Fibroblast of the aortic adventitia (primary cell): ENCODE measurements at places on chromosomes 12 and 14. TPM values are rescaled to one million over a fixed set of nuclear protein-coding genes. Genes with fewer than 3 reads are reported as not detected.

DNA sequence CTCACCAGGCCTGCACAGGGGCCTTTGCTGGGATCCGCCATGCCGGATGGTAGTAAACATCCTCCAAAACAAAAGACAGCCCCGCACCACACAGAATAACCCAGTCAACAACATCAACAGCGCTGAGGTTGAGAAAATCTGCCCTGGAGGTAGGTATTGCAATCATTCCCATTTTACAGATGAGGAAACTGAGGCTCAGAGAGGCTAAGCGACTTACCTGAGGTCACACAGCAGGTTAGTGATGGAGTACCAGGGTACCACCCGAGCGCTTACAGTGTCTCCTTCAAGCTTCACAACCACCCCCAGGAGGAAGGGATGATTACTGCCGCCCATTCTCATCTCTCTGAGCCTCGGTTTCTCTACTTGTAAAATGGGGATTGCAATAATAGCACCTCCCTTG, 14.9 kb downstream of the TRPV4 start:
- DNase-seq, result no peak

DNA sequence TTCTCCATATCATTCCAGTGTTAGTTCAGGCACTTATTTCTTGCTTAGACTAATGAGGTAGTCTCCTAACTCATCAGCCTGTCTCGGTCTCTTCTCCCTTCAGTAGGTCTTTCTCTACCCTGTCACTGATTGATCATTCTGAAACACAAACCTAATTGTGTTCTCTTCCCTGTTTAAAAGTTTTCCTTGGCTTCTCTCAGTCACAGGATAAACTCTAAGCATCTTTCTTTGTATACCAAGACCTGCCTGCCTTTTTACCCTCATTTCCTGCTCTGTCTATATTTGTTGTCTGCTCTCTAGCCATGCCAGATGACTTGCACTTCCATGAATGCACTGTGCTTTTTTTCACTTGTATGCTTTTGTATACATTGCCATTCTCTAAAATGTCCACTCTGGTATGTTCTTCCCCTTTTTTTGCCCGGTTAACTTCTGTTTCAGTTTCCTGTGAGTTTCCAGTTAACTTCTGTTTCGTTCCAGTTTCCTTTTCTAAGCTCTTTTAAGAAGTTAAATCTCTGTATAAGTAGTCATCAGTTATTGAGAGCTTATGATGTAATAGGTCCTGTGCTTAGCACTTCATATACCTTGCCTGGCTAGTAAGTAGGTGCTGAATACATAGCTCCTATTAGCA, 12.8 kb downstream of the DIP2B start:
- peak; percentile 57 for DNase-seq

GRCh38 chr12:26279091-26279490, 83.7 kb downstream of the SSPN start:
- no peak for DNase-seq

- DNase-seq, result no peak
These were observed 15.6 kb downstream of the AGAP2 start for GRCh38 chr12:57722716-57723629.

- DNase-seq, result peak; percentile 38
These were observed 18.3 kb downstream of the KCTD10 start for GRCh38 chr12:109458771-109459208.

DNA sequence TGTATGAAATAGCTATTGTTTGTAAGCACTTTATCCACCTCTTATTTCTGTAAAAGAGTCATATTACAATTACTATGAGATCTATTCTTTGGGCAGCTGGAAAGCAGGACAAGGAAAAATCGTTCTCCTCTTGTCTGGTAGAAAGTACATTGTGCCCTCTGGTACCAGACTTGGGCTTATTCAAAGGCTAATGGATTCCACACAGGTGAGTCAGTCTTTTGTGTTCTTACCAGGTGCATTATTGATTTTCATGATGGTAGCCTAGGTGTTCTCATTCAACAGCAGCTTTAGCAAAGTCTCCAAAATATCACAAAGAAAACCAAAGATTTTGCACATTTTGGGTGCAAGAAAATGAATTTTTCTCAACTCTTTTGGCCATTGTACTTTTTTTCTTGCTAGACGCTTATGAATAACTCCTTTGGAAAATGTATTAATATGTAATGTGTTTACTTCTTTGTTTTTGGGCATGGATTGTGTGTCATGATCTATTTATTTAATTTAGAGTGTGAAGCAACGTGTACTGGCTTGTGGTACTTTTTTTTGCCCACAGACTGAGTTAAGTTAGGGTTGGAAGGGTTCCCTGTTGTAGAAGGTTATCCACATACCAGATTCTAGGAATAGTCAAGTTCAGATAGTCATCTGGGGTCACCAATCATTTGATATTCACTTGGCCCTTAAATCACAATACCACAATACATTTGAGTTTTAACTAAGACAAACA, 26.2 kb downstream of the MNAT1 start:
- DNase-seq, result no peak

GRCh38 chr14:29853272-29853671, 74.4 kb downstream of the PRKD1 start:
- DNase-seq, result no peak

- no peak for DNase-seq
These were observed 902 bp downstream of the EML5 start for GRCh38 chr14:88791629-88792472.

DNA sequence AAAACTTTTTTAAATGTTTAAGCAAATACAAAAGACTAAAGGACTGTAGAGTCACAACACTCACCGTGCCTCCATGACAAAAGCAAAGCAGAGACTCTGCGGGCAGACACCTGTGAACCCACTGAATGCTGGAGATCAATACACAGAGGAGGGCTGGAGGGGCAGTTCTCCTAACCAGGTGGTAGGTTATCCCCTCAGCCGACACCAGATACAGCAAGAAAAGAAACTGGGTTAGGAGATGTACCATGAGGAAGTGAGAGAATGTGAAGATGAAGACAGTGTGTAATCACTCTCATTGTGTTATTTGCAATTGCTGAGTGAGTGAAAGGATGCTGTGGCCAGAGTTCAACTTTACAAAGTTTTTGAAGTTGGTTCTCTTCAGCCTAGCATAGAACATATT, 480.3 kb downstream of the BCL11B start:
- no peak for DNase-seq

DNA sequence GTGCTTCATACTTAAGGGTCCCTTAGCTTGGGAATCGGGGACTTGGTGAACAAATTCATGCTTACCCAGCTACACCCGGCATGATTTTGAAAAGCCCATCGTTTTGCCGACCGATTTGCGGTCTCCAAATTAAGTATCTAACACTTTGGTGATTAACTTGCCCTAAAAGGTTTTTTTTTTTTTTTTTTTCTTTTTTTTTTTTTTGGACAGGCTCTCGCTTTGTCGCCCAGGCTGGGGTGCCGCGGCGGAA, 843 bp upstream of the HSP90AA1 start:
- DNase-seq, result no peak

- peak; percentile 54 for DNase-seq
These were observed 3.2 kb upstream of the SPTSSA start for GRCh38 chr14:34465069-34465859.

The ACSM4 gene
- not detected in 2 replicates for total RNA-seq

The DCTN2 gene
- 106 and 140 TPM in 2 replicates for total RNA-seq

The PGF gene
- total RNA-seq, result 0.36 and 2.1 TPM in 2 replicates

The G2E3 gene
- total RNA-seq, result 24.8 and 43.9 TPM in 2 replicates

The FOXN4 gene
- total RNA-seq, result not detected in 2 replicates

The KRT83 gene
- total RNA-seq, result not detected in 2 replicates
